ENCODE measurements at places on chromosomes 7 and 10.

GRCh38 chr10:33412653-33413361 lies 78.3 kb upstream of the NRP1 start:
- DNase-seq = no peak

DNA sequence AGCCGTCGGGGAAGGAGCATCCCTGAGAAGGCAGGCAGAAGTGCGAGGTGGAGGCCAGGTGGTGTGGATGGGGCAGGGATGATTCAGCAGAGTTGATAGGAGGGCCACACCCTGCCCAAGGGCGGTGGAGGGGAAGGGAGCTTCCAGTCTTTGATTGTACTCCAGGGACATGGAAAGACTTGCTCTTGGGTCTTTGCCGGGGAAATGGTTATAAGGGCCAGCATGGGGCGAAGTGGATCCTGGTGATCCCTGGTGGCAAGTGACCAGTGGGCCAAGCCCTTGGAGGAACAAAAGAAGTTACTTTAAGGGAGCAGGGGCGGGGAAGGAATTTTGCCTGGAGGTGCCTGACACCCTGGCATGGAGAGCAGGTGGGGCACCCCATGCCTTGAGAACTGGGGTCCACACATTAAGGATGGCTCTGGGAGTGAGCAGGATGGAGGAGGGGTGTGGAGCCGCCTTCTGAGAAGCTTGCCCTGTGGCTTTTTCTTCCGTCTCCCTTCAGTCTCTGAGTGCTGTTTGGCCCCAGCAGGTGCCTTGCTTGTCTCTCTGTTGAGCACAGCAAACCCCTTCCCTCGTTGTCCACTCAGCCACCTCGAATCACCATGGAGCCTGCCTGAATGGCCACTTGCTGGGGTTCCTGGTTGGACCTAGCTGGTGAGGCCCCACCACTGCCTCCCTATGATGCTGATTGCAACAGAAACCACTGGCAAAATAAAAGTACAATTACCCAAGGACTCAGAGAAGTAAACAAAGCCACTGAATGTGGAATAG lies 83.9 kb downstream of the RAMP3 start:
- DNase-seq = no peak

GRCh38 chr7:4247106-4247876 lies 434.8 kb upstream of the FOXK1 start:
- DNase-seq = no peak

DNA sequence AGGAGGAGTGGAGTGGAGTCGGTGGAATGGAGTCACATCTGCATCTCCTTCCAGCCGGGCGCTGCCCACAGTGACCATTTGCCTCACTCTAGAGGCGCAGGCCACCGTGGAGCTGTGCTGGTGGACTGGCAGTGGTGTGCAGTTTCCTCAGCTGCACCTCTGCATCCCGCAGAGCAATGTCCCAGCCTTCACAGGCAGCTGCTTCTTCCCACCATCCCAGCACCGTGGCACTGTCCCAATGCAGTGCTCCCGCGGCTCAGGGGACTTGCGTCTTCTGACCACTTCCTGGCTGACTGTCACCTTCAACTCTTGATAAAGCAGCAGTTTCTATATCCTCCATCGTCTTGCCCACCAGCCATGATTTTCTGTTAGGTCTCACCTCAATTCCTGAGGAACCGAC lies 90.3 kb upstream of the SFMBT2 start:
- no peak for DNase-seq

GRCh38 chr7:39252916-39253315 lies 275.2 kb downstream of the POU6F2 start:
- no peak for DNase-seq

GRCh38 chr7:80841423-80841955 lies 77.4 kb downstream of the SEMA3C start:
- no peak for DNase-seq

DNA sequence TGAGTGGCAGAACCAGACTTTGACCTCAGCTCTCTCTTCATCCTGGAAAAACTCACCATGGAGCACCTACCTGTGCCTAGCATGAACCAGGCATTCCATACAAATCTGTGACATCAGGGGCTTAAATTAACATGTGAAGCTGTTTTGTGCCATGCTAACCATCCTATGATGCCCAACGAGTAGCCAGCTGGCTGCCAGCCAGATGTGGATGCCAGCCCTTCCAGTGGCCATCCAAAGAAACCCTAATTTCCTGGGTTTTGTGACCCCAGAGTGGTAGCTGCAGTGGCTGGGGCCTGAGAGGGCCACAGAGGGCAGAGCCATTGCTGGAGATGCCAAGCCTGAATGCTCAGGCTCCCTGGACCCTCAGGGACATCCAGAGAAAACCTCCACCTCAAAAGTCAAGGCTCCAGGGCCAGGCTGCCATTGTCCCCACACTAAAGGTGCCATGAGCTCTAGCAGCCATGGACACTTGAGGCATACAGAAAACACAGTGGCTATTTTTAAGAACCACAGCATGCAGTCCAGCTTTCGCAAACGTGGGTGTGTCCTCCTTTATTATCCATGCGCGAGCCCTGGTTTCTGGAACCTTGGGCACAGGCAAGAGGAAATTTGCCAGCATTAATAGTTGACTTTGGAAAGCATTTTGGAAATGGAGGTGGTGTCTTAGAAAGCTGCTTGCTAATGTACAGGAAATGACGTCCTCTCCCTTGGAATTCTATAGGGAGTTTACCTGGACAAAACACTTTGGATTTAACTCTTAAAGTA lies 6.0 kb downstream of the CPXM2 start:
- no peak for DNase-seq

GRCh38 chr10:27344568-27345454 lies 104.2 kb upstream of the ACBD5 start:
- DNase-seq = no peak

DNA sequence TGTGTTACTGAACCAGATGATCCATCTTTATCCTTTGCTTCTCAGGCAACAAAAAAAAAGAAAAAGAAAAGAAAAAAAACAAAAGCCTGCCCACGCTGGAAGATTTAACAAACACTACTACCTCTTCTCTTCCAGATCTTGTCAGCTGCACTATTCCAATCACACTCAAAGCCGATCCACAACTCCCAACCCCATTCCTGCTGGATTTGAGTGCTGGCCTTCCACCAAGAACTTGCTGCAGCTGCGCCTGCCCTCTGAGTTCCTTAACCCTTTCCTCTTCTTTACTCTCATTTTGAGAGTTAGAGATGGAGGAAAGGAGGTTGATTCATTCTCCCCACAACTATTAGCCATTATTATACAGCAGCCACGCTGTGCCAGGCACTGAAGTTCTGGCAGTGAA lies 16.0 kb upstream of the ITGA8 start:
- no peak for DNase-seq

DNA sequence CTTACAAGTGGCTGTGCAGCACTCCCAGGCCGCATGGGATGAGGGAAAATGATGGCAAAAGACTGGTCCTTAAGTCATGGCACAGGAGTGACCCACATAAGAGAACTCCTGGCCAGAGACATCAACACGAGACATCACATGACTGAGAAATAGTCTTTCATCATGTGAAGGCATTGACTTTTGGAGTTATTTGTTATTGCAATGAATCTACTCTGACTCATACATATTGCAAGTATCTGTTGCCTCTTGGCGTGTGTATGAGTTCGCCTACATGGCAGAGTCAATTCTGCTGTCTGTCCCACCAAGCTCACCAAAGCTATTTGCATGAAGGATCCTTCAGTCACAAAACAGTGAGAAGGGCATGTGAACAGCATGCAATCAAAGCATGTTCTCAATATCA lies 59.7 kb upstream of the HABP2 start:
- DNase-seq = no peak

DNA sequence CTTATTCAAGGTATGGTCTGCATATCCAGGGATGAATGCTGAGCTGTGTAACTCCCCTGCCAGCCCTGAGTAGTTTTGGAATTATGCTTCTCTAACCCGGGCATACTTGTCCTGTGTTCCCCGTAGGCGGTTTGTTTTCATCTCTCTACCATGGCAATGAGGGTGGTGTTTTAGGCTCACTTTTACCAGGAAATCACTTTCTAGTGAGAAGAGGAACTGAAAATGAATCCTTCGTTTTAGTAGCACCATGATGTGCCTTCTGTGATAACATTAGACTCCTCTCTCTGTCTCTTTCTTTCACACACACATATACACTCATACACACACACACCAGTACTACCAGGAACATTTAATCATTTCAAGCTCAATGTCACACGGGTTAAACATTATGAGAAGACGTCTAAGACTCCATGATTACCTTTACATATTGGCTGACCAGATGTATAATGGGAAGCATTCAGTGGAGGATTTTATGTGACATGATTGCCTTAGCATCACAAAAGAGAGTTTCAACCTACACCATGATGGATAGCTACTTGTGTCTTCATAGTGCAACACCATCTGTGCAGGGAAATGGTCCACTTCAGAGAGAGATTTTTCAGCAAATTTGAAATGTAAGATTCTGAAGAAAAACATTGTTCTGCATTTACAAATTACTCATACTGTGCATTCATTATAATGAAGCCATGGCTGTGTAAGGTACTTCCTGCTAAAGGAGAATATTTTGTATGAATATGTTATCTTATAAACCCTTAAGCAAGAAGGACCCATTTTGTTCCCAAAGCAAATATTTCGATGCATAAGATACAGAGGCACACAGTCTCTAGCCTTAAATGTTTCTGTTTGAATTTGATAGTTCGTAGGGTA lies 31.0 kb upstream of the PFKP start:
- DNase-seq = no peak

GRCh38 chr7:30688718-30689221 lies 6.5 kb upstream of the CRHR2 start:
- DNase-seq = no peak

DNA sequence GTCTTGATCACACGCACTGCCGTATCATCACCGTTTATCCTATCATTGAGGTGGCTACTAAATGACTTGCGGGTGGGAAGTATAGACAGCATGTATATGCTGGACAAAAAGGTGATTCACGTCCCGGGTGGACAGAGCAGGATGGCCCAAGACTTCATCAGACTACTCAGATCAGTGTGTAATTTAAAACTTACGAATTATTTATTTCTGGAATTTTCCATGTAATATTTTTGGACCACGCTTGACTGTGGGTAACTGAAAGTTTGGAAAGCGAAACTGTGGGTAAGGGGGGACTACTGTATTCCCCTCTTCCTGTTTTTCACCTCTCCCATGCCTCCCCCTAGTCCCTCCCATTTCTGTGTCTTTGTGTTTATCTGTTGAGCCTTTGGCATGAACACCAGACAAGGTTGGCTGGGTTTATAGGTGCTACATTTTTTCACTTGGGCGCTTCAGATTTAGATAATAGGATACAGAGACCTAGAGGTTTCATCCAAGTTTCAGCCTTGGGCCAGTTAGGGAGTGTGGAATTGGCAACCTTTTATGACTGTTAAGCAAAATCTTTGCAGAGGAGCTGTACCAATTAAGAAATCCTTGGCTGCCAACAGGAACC lies 55.8 kb downstream of the RBM20 start:
- DNase-seq = no peak

DNA sequence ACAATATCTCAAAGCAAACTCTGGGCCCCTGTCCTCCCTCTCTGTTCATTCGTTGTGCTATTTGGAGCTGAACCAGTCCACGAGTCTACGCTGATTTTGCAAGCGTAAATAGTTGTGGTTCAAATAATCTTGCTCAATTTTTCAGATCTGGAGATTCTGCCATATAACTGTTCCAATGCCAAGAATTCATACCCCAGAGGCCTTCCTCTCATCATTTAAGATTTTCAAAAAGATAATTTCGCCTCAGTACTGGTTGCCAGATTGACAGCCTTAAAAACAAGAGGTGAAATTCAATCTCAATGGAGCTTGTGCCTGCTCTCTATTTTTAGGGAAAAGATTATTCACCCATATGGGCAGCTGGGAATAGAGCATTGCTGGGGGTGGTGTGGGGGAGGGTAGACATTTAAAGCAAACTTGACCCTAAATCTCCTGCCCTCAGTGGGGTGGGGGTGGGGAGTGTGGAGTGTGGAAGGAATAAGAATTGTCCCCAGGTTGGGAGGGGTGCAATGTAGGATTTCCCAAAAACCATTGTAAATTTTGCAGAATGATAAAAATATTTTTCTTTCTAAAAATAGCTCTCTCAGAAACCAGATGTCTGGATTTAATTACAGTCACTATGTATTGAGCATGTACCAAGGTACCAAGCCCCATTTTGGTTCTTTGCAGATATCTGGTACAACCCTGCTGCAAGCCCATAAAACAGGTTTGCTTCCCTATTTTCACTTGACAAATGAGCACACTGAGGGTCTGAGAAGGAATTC lies 104.7 kb upstream of the EEPD1 start:
- DNase-seq = no peak

- DNase-seq = no peak
Observed at GRCh38 chr7:116886543-116887156, 24.3 kb downstream of the CAPZA2 start.

GRCh38 chr10:57018452-57018851 lies 657.4 kb upstream of the ZWINT start:
- DNase-seq = no peak

DNA sequence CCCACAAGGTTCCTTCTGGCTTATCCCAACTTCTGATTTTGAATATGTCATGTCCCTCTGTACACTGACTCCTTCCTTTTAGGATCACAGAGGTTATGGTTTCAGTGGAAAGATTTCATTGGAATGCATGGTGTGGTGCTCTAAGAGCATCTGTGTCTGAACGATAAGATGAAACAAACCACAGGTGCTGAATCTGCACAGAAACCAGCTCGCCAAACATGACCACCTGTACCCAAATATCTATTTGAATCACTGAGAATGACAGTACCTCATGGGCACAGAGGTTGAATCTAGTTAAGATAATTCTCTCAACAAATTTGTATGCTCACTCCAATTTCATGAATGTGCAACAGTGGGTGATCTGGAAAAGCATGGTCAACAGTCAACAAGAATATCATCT lies 105.3 kb downstream of the DGKI start:
- DNase-seq = no peak

DNA sequence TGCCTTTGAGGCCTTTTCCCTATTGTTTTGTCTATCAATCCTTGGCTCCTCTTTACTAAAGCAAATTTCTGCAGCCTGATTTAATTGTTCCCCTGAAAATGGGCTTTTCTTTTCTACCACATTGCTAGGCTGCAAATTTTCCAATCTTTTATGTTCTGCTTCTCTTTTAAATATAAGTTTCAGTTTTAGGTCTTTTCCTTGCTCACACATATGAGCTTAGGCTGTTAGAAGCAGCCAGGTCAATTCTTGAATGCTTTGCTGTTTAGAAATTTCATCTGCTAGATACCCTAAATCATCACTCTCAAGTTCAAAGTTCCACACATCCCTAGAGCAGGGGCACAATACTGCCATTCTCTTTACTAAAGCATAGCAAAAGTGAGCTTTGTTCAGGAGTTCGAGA lies 159.6 kb downstream of the ARL4A start:
- no peak for DNase-seq
